ENCODE measurements at places on chromosomes 12 and 14.

DNA sequence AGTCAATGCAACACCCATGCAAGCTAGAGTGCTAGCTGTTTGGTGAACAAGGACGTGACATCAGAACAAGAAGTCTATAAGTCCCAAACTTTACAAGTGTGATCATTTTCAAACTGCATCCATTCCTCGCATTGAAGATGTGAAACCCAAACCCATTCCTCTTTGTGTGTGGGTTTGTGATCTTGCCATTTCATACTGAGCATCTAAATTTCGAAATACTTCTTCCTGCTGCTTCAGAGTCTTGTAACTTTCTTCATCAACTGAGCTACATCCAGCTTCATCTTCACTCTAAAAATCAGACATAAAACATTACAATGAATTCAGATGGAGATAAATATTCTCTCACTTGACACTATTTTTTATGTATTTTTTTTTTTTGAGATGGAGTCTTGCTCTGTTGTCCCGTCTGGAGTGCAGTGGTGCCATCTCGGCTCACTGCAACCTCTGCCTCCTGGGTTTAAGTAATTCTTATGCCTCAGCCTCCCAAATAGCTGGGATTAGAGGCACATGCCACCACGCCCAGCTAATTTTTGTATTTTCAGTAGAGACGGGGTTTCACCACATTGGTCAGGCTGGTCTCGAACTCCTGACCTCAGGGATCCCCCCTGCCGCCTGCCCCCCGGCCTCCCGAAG is 4.8 kb upstream of the ZCCHC8 start:
- DNase-seq, result no peak

DNA sequence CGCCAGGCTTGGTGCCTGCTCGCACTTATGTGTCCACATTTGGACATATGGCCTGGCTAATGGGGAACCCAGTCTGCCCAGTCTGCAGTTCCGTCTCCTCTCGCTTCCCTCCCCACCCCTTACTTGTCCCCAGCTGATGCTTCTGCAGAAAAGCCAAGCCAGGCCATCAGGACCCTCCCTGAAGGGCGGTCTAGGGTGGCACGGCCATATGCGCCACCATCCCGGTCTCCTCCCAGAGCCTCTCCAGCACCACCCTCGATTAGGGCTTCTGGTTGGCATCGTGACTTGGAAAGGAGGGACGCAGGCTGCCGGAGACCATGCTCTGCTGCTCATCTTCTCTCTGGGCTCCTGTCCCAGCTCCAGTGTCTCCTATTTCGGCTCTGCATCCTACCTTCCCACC is 54.6 kb downstream of the CALM1 start:
- no peak for DNase-seq

DNA sequence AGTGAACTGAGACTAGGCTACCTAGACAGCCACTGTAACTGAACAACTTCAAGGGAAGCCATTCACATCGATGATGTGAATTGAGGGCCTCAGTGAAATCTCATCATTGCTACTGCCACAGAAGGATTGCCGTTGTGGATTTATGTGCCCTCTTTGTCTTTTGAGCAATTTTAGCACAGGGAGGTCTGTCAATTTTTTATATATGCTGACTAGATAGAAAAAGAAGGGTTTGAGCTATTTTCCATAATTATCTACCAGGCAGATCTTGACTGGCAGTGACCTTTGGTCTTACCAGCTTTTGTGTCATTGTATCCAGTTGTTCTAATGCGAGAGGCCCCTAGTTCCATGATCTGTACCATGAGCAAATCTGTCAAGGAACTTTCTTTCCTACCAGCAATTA is 179.4 kb downstream of the ERC1 start:
- DNase-seq, result no peak

DNA sequence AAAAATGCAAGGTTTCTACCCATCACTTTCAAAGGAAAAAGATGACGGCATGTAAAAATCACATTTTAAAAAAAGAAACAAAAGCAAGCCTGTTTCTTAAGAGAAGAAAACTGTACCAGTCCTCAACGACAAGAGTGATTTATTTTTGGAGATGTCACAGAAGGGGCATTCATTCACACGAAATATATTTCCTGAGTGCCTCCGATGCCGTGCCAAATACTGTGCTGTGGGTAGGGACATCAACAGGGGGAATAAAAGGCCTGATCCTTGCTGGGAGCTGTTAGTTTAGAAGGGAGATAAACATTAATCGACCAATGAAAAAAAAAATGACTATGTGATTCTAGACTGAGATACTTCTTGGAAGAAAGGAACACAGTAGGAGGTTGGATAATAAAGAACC is 297.5 kb upstream of the SOX5 start:
- no peak for DNase-seq

DNA sequence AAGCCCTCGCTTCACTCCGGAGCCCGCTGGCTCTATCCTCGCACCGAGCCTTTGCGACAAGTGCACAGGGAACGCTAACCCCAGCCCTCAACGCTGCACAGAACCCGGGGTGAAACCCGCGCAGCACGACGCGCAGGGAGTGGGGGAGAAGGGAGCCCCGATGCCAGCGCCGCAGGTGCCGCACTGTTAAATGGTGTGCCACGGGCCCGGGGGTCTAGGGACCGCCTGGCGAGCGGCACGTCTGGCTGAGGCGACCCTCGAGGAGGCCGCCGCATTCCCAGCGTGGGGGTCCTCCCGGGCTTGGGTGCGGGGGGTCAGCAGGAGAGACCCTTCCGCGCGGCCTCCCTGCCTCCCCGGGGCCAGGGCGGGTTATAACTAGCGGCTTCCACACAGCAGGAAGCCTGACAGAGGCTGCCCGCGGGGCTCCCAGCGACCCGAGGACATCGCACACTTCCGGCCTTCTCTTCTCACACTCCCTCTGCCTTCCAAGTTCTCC is 23.8 kb upstream of the LRTM2 start:
- peak; percentile 38 for DNase-seq

- DNase-seq, result peak; percentile 5
These were observed 199.7 kb downstream of the ANO2 start for GRCh38 chr12:5745251-5745888.

GRCh38 chr14:93200553-93200952 is 6.3 kb downstream of the GON7 start:
- DNase-seq, result no peak

All from T-helper 9 cell (primary cell).